ENCODE measurements at places on chromosomes 5 and 9.

- DNase-seq = no peak
These were observed 28.2 kb upstream of the LPAR1 start for GRCh38 chr9:111066468-111066867.

GRCh38 chr5:139167952-139168720 is 30.0 kb downstream of the SIL1 start:
- DNase-seq = no peak

DNA sequence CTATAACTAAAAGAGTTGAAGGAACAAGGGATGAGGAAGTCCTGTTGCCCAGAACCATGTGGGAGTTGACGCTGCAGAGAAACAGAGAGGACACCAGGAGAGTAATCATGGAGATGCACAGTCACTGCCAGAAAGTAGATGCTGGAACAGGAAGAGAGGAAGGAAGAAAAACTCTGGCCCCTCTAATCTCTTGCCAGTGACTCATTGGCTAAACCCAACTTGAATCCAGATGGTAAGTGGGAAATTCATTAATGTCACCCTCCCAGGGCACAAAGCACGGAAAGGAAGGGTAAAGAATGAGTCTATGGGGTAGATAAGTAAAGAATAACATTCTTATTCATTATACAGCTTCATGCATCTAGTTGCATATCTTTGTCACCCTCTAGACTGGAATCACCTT is 631.9 kb downstream of the PRELID2 start:
- no peak for DNase-seq

- DNase-seq = no peak
These were observed 32.7 kb downstream of the ZNF366 start for GRCh38 chr5:72474516-72474915.

DNA sequence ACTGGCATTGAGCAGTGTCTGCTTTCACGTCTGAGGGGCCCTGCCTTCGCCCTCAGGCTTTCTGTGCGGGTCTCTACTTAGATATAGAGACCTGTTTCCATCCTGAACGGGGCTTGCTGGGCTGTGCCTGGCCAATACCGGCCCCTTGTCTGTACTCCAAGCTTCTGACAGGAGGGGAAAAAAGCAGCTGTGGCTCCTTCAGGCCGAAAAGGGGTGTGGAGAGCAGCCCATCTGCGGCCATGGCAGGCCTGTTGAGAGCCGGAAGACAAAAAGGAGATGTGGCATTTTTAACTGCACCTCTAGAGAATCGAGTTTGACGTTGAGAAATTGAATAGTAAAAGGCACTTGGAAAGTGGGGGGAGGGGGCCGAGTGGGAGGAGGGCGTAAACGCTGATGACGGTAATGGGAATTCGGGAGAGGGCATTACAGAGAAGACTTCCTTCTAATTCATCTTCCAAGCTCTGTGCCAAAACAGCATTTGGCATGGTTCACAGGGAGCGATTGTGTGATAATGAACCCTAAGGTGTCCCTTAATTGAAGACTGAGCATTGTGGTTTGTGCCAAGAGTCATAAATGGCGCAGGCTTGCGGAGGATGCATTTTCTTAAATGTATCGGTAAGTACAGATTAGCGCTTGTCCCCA is 25.1 kb upstream of the PRDM12 start:
- no peak for DNase-seq

- no peak for DNase-seq
These were observed 71.0 kb upstream of the ST8SIA4 start for GRCh38 chr5:100974082-100974481.

- no peak for DNase-seq
These were observed 10.3 kb downstream of the CDC37L1 start for GRCh38 chr9:4689687-4690104.

- no peak for DNase-seq
These were observed 168.8 kb downstream of the RAPGEF6 start for GRCh38 chr5:131466171-131466766.

DNA sequence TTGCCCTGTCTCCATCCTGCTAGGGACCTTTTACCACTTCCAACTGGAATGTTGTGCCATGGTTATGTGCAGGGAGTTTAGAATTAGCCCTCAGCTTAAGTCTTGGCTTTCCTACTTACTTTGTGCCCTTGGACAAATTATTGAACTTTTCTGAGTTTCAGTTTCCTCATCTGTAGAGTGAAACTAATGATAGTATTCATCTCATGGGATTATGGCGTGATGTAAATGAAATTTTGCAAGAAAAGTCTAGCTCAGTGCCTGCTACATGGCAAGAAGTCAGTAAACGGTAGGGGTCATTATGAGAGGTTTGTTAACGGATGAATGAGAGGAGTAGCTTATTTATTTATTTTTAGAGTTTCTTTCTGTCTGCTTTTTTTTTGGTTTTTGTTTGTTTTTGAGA is 1.8 kb downstream of the MVB12B start:
- no peak for DNase-seq

- no peak for DNase-seq
These were observed 413.2 kb upstream of the ACTBL2 start for GRCh38 chr5:57895766-57896165.

DNA sequence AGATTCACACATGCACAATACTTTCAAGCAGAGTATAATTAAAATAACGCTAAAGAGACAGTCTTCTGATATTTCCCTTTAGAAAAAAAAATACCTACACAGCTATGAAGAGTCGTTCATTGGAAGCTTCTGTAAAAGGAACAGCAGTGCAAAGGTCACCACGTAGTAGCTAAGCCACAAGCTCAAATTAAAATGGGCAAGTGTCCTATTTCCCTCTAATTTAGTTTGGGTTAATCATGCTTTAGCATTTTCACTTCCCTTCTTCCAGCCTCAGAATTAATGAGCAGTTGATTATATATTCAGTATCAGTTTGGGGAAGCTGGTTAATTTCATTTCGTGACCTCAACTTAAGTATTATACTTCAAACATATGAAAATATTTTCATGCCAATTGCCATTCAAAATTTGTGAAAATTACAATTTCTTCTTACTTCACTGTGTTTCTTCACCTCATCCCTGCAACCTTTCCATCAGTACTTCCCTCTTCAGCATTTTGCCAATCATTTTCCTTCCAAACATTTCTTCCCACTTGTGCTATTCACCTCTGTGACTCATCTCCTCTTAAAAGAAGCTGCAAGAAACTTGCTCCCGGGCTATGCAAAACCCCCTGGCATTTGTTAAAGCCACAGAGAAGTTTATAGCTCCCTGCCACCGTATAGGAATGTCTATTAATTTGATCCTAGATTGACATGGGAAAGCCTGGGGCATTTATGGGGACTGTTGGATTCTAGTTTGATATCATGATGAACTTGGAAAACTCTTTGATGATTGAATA is 83.0 kb downstream of the DMRTA1 start:
- DNase-seq = no peak

DNA sequence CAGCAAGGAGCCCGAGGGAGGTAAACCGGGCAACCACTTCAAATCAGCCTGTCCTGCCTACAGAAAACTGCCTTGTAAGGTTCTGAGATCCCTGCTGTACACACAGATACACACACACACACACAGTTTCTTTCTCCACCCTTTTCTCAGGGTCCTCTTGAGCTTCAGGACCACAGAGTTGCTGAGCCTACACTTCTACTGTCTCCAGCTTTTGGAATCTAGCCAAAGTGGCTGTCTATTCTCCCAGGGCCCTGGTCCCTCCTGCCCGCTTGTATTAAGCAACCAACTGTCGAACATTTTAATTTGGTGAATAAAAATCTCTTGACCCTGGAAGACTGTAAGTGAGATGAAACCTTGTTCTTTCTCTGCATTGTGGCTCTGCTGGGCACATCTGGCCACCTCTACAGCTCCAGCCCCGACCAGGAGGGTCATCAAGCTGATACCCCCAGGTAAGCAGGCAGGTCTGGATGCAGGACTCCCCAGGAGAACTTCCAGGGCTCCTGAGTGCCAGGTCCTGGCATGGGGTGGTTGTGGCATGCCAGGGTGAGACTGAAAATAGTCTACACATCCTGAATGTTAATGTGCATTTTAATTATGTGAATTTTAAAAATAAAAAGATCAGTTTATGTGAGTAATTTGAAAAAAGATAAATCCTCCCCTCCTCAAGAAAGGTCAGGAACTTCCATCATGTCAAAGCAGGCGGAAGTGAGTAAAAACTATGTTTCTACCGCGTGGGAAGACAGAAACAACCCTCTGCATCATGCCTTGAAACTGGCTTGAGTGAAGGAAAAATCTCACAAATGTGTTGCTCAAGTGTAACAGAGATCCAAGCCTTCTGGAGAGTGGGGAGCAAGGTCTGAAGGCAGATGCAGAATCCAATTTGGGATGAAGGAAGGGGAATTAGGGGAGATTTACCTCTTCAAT is 15.0 kb upstream of the S1PR3 start:
- peak; percentile 33 for DNase-seq

DNA sequence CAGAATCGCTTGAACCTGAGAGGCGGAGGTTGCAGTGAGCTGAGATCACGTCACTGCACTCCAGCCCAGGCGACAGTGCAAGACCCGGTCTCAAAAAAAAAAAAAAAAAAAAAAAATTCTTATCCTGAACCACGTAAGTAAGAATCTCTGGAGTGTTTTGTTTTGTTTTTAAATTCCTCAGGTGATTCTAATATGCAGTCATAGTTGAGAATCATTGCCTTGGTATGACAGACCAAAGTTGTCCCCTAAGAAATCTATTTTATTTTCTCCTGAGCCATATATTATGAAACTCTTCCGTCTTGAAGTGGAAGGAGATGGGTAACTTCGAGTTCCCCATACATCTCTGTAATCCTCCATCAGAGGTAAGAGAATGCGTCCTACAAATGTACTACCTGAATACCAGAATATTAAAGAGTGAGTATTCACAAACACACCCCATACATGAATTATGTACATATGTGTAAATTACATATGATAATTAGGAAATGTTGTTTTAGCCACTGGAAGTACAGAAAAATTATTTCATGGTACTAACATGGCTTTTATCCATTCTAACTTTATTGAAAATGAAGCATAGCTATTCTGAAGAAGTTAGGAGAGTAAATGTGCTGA is 26.7 kb upstream of the SVEP1 start:
- DNase-seq = no peak

DNA sequence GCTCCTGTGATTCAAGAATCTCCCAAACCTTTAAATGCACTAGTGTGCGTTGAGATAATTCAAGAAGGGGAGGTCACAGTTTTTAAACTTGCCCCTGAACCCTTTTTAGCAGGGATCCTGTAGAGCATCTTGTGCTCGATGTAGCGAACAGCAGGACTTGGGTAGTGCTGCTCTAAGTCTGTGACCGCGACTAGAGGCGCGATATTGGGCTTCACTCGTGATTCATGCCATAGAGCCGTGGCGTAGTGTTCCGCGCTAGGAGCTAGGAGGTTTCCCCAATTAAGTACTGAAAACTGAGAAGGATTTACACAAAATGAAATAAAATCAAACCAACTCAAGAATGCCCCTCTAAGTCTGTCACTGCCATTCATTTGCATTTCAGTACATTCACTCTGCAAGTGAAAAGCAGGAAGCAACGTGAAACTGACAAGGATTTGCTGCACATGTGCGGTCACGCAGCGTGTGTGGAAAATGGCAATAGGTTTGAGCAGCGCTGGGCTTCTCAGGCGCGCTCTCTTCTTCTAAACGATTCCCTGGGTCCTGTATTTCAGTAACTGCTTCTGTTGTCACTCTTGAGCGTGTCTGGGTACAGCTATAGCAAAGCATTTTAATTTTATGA is 1135.9 kb upstream of the WWC1 start:
- DNase-seq = no peak

GRCh38 chr5:14405267-14405666 is 176.3 kb upstream of the OTULINL start:
- DNase-seq = no peak

DNA sequence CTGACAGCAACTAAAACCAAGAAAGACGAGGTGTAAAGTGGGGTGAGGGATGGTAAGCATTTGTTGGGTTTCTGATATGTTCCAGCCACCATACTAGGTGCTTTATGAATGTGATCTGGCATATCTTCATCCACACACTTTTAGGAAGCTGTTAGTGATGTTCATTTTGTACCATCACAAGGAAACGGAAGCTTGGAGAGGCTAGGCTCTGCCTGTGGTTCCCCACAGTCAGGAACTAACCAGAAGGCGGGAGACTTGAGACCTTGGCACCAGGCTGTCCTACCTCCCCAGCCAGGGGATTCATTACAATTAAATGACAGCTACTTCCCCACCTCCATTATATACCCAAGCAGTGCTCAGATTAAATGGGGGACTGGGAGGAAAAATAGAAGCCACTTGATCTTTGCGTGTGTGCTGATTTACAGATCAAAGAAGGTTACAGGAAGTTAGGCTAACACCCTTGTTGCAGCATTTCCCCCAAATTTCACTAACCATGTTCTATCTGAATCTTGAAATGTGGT is 43.0 kb downstream of the SFXN1 start:
- no peak for DNase-seq

DNA sequence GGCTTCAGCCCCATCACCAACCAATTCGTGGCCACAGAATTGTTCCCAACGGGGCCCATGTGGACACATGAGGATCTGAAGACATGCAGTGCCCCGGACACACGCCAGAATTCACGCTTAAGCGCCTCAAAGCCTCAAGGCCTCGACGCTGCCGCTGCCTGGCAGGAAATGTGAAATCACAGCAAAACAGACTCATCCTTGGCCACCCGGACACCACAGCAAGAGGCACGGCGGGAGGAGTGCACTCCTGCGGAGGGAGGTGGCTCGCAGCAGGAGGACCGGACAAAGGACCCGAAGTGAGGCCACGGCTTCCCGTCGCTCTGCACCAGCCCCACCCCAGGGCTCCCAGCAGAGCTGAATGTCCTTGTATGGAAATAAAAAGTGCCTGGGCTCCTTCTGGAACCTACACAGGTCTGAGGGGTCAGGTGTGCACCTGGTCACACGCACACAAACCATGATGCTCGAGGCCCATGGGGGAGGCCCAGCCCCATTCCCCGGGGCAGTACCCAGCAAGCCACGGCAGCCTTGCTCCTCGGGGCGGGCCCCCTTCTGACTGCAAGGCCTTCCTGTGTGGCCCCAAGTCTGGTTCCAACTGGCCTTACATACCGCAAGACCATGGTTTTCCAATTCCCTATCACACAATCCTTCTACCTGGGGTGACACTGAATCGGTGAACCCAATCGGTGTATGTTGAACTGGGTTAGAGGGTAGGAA is 10.0 kb downstream of the SEC16A start:
- DNase-seq = no peak

GRCh38 chr9:15572200-15572770 is 19.4 kb downstream of the CCDC171 start:
- no peak for DNase-seq

DNA sequence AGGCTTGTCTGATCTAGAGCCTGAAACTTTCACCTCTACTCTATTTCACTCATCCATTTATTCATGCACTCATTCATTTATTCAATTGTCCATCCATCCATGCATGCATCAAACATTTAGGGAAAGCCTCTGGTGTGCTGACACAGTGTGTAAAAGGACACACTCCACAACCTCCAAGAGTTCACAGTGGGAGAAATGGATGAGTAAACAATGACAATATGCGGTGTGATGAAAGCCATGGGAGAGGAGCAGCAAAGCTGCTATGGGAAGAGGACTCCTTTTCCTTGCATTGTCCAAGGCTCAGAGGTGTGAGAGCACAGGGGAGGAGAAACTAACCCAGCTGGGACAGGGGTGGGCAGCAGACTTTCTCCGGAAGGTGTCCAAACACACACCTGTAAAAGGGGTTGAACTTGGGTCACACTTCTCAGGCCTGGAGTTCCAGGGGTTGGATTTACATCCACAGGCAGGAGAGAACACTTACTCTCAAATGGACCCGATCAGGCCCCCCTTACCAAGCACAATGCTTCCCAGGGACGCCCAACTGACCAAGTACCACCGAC is 21.2 kb upstream of the PFDN1 start:
- DNase-seq = no peak
